Stimulated activated CD8-positive, alpha-beta memory T cell treated with anti-CD3 and anti-CD28 coated beads, Interleukin-2, amount 100 ng/mL, for 48 hours (primary cell): ENCODE measurements at places on chromosomes 12 and 14.

- DNase-seq, result no peak
These were observed 295.4 kb downstream of the RPAP3 start for GRCh38 chr12:47410383-47410782.

- no peak for DNase-seq
These were observed 14.8 kb downstream of the KRT7 start for GRCh38 chr12:52247622-52248540.

GRCh38 chr14:50342221-50343078 is 30.3 kb downstream of the DMAC2L start:
- DNase-seq, result no peak

GRCh38 chr14:32826404-32827082 is 112.1 kb upstream of the NPAS3 start:
- DNase-seq, result no peak

DNA sequence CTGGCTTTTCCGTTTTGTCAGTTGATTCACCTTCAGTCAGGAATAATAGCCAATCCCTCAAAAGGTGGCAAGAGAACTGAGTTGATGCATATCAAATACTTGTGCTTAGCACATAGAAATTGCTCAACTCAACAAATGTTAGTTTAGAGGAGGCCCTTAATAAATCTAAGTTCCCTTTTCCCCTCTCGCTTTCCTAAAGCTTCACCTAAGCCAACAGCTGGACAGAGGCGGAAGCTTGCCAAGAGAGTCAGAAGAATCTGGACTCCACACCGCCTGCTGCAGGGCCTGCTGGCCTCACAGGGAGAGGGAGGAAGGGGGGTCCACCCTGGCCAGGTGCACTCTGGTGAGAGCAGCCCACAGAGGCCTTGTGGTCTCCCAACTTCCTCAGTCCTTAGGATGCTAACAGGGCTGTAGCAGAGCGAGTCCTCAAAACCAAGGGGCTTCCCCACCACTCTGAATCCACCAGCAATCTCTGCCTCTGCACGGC is 213.1 kb downstream of the CHST11 start:
- DNase-seq, result no peak

- no peak for DNase-seq
These were observed 184.5 kb downstream of the SSPN start for GRCh38 chr12:26379777-26380467.

- DNase-seq, result no peak
These were observed 3.6 kb downstream of the SMARCD1 start for GRCh38 chr12:50088577-50089335.

DNA sequence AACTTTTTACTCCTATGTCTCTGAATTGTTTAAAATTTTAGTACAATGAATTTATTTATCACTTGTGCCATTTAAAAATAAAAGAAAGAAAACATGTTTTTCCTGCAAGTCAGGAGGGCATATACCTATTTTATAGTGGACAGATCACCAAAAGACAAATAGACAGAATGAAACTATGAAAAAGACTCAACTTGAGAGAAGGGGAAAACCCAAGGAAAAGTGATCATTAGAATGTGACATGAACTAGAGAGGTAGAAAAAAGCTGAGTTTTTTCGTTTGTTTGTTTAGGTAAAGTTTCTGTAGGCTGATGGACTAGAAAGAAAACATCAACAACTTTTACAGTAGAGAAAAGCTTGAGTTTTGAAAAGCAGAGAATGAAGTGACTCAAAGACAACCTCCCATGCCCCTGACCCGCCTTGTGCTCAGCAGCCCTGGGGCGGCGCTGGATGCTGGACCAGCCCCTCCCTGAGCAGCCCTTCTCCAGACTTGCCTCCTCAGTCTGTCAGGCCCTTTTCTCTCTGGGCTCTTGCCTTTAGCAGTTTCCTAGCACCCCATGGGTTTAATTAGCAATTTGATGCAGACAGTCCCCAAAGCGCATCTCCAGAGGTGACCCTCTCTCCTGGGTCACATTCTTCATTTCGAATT is 95.1 kb upstream of the ARID2 start:
- DNase-seq, result no peak

DNA sequence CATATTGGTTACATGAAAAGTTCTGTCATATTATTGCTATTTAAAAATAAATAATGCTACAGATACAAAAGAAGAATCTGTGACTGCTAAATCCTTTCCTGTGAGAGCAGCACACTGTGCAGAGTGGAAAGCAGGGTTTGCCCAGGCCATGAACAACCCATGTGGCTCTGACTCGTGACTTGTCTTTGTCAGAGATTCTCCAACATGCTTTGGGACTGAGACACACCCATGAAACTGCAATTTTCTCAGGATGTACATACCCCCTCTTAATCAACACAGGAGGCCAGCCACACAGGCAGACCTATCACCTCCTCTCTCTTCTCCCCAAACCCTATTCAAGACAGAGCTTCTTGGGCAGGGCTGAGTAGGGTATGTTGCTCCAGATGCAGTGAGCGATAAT is 96.8 kb upstream of the NTF3 start:
- no peak for DNase-seq

- DNase-seq, result no peak
These were observed 34.1 kb downstream of the ACADS start for GRCh38 chr12:120759591-120760348.

- no peak for DNase-seq
These were observed 390.3 kb downstream of the TMTC2 start for GRCh38 chr12:83077041-83077440.

- no peak for DNase-seq
These were observed 47.8 kb upstream of the EML1 start for GRCh38 chr14:99745307-99745951.

DNA sequence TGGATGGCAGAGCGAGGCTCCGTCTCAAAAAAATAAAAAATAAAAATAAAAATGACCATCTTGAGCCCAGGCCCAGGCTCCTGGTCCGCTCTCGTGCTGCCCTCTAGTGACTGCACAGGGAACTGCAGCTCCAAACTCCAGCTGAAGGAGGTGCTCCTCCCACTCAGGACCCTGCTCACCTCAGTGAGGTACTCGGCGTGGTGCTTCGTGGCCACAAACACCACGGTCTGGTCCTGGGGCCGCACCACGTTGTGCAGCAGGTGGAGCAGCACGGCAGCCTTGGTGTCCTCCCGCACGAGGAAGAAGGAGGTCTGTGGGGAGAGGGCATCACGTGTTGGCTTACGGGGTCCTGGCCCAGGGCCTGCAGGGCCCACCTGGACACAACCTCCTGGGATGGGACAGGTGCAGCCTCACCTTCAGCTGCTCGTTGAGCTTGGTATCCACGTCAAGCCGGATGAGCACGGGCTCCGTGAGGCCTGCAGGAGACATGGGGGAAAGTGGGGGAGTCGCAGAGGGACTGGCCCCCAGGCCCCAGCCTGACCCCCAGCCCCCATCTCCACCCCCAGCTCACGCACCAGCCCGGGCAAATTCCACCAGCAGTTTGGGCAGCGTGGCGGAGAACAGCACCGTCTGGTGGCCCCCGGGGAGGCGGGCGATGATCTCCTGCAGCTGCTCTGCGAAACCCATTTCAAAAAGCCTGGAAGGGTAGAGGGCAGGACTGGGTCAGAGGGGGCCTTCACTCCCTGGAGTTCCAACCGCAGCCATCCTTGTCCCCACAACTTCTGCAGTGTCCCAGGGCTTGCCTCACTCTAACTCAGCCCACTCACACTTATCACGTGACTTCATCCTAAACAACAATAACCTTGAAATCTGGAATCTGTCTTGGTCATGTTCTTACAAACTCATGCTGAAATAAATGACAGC is 10.6 kb downstream of the DDX54 start:
- peak; percentile 58 for DNase-seq

DNA sequence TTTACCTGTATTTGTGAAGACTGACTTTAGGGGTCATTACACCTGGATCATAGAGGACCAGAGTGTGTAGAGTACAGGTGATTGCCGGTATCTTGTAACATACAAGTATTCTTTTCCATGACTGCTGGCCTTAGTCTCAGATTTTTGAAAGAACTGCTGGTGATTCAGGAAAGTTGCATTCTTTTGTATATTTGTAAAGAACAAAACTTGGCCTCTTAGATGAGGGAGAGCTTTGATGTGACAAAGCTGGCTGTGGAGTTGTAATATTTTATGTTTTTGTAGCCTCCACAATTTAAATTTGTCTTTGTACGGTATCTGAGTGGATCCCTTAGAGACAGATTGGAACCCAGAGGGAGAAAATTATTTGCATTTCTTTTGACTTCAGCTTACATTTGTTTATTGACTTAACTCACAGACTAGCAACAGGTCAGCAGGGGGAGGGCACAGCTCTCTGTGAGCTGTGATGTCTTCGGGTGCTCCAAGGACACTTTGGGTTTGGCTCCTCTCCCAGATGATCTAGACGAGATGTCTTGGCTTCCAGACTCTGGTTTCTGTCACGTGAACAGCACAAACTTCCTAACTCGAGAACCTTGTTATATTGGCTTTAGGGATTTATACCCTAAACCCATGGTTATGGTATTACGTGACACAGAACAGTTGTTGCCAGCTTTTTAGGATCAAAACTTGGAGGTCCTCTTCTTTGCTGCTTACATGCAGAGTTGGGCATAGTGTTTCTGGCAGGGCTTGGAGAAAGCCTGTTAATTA is 65.9 kb downstream of the DAAM1 start:
- DNase-seq, result no peak

DNA sequence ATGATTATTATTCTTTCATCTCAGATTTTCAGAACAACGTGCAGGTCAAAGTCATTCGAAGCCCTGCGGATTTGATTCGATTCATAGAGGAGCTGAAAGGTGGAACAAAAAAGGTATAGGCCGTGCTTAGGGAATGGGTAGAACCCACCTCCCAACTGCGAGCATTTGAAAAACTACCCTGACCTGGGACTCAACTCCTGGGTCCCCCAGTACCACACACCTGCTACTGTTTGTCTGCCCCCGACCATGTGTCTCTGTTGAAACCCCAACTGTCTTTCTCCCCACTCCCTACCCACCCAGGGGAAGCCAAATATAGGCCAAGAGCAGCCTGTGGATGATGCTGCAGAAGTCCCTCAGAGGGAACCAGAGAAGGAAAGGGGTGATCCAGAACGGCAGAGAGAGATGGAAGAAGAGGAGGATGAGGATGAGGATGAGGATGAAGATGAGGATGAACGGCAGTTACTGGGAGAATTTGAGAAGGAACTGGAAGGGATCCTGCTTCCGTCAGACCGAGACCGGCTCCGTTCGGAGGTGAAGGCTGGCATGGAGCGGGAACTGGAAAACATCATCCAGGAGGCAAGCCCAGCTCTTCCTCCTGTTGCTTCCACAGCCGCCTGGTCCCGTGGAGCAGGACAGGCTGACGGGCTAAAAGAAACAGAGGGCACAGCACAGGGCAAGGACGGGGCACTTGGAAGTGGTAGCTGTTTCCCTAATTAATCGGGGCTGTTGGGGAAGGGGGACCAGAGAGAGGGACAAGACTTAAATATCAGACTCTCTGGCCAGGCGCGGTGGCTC is 20.5 kb downstream of the AGAP2 start:
- no peak for DNase-seq

GRCh38 chr12:3518902-3519301 is 27.9 kb downstream of the PRMT8 start:
- DNase-seq, result no peak

GRCh38 chr12:53830631-53831030 is 78.9 kb upstream of the CISTR start:
- DNase-seq, result no peak

DNA sequence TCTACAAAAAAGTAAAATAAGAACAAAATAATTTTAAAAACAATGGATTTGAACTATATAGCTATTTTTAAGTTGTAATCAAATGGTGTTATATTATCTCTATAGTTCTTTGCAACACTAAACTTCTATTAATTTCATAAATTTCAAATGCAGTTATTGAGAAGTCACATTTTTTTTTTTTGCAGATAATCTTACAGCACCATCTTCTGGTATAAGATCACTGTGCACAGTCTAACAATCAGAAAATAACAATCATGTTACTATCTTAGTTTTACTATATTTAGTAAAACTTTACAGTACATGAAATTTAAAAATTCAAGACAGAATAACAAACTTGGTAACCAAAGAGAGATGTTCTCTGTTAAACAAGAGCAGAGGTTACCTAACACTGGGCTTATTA is 40.6 kb downstream of the GXYLT1 start:
- no peak for DNase-seq

GRCh38 chr14:77031759-77032490 is 3.4 kb upstream of the IRF2BPL start:
- DNase-seq, result no peak

- peak; percentile 30 for DNase-seq
These were observed 19.6 kb downstream of the POMT2 start for GRCh38 chr14:77301103-77301502.

DNA sequence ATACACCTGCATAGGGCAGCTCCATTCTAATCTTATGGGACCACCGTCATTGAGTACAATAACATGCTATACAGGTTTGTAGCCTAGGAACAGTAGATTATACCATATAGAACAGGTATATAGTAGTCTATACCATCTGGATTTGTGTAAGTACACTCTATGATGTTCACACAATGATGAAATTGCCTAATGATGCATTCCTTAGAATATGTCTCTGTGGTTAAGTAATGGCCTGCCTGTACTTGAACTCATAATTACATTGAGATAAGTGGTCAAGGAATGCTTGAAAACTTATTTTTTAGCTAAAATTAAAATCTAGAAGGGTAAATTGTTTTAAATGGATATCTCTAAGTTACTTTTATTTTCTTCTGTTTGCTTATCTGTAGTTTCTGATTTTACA is 152.7 kb downstream of the SRGAP1 start:
- DNase-seq, result no peak

- no peak for DNase-seq
These were observed 84.5 kb upstream of the KCNA1 start for GRCh38 chr12:4825011-4825858.

DNA sequence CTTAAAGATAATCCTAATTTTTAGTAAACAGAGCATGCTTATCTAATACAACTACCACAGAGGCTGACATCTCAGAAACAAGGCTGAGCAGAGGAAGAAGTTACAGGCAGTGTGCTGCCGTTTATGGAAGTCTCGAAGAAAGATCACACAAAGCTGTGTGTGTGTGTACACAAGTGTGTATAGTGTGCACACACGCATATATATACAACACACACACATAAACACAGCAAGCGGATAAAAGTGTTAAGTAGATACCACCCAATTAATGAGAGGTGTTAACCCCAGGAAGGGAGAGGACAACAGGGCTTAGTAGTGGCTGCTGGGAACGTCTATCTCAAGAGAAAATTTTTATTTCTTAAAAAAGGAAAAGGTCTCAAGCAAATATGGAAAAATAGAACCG is 15.3 kb downstream of the CCDC88C start:
- DNase-seq, result no peak

DNA sequence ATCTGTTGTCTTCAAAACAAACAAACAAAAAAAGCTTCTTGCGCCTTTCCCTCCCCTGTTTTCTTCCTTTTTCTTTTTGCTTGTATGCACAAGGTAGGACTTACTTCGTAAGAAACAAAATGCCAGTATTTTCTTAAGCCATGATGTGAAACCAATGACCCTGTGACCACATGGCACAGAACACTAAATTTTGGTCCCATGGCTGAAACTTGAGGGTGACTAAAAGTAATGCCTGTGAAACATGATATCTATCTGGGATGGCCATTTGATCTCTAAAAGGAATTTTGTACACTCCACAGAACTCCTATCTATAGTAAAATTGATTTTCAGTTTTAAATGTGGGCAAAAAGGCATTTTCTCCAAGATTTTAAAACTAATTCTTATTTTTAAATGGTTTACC is 63.6 kb downstream of the PAPOLA start:
- DNase-seq, result no peak
